ENCODE measurements at places on chromosomes 5 and 9.

- DNase-seq: no peak
Measured at GRCh38 chr5:10424124-10424731, 17.5 kb upstream of the ROPN1L start.

DNA sequence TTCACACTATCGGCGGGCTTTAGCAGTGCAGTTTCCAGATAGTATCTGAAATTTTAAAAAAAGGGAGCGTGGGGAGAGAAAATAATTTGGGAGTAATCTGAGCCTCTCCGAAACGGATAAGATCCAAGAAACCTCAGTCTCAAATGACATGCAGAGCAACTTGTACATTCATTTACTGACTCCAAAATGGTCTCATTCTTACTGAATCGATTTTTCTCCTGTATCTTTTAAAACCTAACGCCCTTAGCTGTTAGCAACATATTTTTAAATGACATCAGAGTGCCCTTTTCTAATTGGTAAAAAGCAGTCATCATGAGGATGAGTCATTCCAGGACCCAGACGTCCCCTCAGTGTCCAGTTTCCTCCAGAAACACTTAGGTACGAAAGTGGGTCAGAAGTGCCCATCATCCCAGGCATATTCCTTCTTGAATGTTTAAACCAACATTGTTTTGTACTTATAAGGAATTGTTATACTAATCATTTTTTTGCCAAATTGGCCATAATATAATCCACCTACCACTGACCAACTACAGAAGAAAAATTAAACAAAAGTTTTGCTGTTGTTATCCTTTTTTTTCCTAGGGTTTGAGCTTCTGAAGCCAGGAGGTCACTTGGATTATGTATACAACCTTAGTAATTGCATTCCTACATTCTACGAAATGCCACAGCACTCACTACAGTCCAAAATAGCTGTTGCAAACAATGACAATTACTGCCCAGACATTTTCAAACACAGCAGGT, 354.4 kb downstream of the ADAMTS6 start:
- DNase-seq: no peak

DNA sequence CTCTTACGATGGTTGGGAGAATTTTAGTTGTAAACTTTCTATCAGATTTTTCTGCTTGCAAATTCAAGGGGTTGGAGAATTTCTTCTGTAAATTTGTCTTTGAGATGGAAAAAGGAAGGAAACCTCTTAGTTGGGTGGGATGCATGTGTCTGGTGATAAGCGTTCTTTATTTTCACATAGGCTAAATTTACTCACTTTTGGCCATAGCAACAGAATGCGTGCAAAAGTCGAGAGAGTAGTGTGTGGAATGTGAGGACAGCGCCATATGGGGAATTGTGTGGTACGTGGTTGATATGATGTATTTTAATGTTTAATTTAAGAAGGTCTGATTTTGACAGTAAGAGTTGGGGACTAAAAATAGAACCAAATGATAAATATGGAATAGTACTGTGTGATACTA, 282.2 kb downstream of the TAF11L14 start:
- no peak for DNase-seq

DNA sequence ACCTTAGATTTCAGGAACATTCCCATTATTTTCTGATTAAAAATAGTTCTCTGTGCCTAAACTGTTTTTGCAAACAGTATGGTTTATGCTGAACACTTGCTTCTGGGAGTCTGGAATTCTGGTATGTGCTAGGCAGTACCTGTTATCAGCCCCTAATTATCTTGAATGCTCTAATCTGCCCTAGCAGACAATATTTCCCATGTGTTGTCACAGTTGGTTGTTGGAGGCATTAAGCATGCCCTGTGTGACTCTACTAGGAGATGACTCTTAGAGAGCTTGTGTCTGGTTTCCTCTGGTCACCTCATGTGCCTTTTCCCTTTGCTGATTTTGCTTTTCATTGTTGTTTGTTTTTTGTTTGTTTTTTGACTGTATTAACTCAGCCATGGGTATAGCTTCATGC, 36.6 kb downstream of the UHRF2 start:
- no peak for DNase-seq

DNA sequence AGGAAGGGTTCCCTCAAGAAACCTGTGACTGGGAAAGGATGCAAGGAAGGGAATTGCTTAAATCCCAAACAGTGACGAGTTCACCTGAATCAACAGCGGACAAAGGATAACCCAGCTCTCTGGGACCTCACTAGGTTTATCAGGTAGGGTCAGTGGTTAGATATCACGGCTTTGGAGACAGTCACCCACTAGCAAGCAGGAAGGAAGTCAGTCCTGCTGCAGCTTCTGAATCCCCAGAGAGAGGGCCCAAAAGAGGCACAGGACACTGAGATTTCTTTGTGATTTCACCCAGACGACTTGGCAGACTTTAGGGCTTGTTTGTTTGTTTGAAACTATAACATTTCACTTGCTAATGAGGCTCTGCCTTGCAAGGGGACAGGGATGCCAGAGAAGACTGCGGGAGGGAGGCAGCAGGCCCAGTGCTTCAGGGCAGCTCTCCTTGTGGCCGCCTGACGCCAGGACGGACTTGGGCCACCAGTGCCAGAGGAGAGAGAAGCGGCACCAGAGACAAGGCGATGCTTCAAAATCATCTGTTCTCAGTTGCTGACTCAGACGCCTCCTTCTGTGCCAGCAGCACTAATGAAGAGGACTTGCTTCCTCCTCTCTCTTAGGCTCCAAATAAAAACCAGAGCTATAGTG, 275.6 kb upstream of the SLC30A5 start:
- no peak for DNase-seq

DNA sequence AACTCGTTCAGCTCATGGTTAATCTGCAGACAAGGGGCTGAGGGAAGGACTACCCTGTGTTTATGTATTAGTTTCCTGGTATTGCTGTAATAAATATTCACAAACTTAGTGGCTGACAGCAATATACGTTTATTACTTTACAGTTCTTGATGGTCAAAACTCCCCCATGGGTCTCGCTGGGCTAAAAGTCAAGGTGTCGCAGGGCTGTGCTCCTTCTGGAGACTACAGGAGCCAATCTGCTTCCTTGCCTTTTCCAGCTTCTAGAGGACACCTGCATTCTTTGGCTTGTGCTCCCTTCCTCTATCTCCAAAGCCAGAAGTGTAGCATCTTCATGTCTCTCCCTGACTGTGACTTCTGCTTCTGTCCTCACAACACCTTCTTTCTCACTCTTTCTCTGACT, 653.8 kb upstream of the RIOK2 start:
- DNase-seq: no peak

DNA sequence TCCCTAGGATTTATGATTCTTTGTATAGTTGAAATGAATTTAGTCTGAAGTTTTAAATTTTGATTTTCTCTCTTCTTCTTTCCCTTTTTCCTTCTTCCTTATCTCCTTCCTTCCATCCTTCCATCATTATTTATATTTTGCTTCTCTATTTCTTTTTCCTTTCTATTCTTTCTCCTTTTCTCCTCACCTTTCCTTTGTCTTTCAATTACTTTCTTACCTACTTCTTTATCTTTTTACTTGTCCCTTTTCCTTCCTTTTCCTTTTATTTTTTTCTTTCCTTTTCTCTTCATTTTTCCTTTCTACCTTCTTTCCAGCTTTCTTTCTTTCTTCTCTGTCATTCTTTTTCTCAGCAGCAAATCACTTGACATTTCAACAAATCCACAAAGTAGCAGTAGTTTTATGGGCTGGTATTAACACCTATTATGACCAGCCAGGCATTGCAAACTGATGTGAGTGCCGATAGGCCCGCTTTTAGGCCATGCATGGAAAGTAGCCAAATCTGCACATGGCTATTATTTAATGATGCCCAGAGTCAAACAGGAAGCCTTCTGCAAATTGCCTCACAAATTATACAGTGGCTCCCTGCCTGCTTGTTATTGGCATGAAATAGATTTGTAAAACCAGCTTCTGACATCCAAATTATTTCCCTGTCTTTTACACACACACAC, 37.1 kb upstream of the NR3C1 start:
- no peak for DNase-seq

DNA sequence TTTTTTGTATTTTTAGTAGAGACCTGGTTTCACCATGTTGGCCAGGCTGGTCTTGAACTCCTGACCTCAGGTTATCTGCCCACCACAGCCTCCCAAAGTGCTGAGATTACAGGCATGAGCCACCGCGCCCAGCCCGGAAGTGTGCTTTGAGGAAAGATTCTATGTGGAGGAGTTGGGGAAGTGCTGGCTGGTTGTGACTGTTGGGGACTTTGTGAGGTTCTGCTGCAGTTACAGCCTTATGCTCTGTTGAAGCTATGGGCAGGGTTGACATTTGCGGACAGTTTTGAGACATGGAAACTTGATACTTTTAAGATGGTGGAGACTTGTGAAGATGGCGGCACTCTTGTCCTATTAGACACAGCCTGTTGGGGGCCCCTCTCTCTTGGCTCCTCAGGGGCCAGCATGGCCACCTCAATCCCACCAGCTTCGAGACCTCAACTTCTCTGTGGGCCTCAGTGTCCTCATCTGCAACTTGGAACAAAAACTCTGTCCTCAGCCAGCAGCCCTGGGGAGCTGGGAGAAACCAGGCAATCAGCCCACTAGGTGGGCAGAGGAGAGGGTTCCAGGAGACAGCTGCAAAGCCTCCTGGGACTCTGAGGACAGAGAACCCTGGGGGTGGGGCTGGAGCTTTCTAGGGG, 24.9 kb downstream of the C9orf50 start:
- DNase-seq: no peak

DNA sequence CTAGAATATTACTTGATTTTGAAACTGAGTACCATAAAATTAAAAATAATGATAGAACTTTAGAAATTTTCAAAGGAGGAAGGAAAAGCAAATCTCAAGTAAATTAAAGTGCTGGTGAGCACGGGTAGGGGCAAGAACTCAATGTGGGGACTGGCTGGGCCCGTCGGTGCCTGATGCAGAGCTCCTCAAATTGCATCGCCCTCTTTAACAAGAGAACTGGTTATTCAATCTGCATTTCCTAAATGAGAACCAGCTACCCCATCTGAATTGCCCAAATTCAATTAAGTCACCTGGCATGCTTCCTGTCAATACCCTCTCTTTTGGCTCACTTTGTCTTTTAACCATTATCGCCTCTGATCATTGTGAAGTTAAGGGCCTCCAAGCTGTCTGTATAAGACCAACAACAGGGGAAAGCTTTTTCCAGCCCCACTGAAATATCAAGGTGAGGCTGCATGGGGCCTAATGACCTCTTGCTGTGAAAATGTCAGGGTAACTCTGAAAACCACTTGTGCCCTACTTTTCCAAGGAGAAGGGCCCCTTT, 316.7 kb downstream of the SLIT3 start:
- no peak for DNase-seq

Data from fibroblast of skin of left quadriceps (primary cell).